Fibroblast of skin of right quadriceps (primary cell): ENCODE measurements at places on chromosomes 2 and 18.
A peak's percentile ranks its signal among the peaks of the same experiment; 100 is the strongest.

GRCh38 chr18:34158881-34159690 lies 65.6 kb downstream of the NOL4 start:
- peak; percentile 39 for DNase-seq

- DNase-seq: peak; percentile 47
Measured at GRCh38 chr2:88054782-88055370, 707 bp downstream of the KRCC1 start.

DNA sequence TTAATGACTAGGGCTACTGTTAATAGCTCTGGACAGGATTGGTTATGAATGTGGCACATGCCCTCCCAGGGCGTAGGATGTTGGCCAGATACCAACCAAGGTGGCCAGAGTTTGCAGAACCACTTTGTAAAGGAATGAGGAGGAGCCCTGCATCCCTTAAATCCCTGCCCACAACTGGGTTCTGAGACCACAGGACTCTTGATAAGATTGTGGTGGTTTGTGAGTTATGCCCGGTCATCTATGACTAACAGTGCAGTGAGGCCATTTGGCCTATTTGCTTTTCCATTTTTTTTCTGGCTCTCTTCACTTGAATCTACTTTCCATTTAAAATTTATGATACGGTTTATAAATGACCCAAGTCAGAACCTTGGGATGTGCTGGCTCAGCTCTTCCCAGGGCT lies 294.5 kb downstream of the PRKCE start:
- DNase-seq: peak; percentile 64

GRCh38 chr2:17969661-17970060 lies 91.2 kb downstream of the KCNS3 start:
- DNase-seq: no peak

DNA sequence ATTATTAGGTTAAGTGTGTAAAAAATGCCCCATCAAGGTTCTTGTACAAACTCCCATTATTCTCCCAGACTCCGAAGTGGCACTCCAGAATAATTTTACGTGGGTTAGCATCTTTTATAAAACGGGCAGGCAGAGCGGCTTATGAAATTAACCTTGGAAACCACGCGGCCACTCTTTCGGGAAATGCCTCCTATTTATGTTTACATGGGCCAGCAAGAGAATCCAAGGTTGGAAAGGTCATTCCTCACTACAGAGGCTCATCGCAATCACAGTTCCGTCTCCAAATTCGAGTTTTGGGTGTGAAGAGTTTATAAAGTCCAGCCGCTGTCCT lies 1.2 kb upstream of the IMPA2 start:
- no peak for DNase-seq

GRCh38 chr2:148888986-148889385 lies 14.0 kb downstream of the KIF5C start:
- DNase-seq: peak; percentile 47

GRCh38 chr2:129035992-129036391 lies 717.3 kb upstream of the HS6ST1 start:
- DNase-seq: no peak

GRCh38 chr2:139813340-139813739 lies 1033.2 kb upstream of the NXPH2 start:
- DNase-seq: no peak

DNA sequence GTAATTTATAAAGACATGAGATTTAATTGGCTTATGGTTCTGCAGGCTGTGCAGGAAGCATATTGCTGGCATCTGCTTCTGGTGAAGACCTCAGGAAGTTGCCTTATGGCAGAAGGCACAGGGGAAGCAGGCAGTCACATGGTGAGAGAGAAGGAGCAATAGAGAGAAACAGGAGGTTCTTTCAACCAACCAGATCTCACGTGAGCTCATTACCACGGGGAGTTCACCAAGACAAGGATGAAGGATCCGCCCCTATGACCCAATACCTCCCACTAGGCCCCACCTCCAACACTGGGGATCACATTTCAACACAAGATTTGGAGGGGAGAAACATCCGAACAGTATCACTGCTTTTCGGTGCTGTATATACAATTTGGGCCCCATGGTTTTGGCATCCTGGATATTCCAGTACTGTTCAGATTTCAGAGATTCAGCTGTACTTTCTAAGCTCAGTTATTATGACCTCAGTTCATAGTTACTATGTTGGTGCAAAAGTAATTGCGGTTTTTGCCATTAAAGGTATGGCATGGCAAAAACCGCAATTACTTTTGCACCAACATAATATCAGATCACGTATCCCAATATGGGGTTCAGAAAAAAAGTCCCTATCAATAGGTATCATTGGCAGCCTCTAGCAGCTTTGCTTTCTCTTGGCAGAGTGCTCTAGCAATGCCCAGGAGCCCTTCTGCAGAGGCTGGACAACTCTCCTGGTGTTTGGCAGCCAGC lies 189.6 kb upstream of the SIX3 start:
- DNase-seq: no peak

GRCh38 chr2:140436936-140437335 lies 1656.7 kb upstream of the NXPH2 start:
- DNase-seq: no peak

DNA sequence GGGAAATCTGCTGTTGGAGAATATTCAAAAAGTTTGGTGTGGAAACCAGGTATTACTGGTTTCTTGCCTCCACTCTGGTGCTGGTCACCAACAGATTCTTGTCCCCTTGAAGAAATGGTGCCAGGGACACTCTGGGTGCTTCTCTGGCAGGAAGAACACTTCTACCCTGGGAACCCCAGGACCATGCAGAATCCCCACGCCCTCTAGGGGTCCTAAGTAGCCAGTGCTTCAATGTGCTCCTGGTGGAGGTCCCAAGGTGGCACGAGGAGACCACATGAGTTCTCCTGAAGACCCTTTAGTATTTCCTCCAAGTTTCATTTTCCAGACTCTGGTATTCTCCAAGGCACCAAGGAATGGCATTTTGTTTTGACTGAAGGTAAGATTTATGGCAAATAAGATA lies 380.6 kb downstream of the TSN start:
- DNase-seq: no peak

DNA sequence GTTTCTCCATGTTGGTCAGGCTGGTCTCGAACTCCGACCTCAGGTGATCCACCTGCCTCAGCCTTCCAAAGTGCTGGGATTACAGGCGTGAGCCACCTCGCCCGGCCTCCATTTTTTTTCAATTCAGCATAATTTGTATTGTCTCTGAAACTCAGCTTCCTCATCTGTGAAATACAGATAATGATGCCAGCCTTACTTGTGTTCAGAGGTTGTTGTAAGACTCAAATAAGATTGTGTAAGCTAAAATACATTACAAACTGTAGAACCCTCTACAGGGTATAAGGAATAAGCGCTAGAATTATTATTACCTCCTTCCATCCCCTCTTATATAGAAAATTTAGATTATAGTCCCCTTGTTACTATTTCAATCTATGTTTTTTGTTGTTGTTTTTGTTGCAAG lies 24.8 kb upstream of the STARD7 start:
- DNase-seq: no peak
